Tibial nerve (tissue), 4 donors: ENCODE measurements at places on chromosomes 4 and X. TPM values are rescaled to one million over a fixed set of nuclear protein-coding genes. Genes with fewer than 3 reads are reported as not detected.
A peak's percentile ranks its signal among the peaks of the same experiment; 100 is the strongest.

- no peak for DNase-seq
Observed at GRCh38 chr4:134540588-134540987, 339.0 kb upstream of the PABPC4L start.

GRCh38 chrX:42577936-42578470, 200.0 kb downstream of the PPP1R2C start:
- DNase-seq, result no peak

NDNF gene
- total RNA-seq, result 10.6 TPM

HSFX4 gene
- not detected for total RNA-seq

CNKSR2 gene
- total RNA-seq, result 29.1 TPM

DNA sequence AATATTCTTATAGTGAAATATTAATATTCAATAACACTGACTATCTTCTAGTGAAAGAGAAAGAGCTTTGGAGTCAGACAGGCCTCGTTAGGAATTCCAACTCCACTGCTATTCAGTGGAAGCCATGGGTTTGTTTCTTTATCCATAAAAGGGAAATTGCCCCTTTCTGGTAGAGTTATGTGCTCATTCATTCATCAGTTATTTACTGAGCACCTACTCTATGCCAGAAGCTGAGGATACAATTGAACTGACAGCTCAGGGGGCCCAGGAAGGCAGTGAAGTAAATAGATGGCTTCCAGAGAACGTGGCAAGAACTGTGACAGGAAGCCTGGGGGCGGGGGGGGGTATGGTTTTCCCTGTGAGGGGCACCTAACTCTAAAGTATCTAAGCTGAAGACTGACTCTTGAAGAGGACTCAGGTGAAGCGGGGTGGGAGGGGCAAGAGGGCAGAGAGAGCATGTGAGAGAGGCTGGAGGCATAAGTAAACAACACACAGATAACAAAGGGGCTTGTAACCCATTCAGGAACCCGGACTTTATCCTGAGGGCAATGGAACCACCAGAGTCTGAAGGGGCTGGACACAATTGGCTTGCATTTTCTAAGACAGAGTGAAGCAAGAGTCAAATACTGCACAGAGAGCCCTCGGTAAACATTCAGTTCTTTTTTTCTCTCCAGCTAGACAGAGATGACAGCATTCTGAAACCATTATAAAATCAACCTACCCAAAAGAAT, 20.3 kb downstream of the ANXA5 start:
- DNase-seq, result no peak

DNA sequence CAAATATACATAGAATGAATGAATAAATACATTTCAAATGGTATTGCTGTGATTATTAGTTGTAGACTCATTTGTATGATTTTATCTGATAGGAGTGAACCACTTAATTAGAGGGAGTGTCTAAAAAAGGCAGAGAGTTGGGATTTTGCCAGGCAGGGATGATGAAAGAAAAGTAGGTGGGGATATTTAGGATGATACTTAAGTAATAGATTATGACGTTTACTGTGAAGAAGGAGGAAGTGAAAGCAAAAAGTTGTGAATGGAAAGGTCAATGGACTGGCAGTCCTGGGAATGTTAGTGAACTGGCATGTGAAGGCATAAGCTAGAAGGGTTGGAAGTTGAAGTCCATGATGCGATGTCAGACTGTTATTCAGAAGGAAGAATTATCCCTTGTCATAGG, 917.1 kb downstream of the RAPGEF2 start:
- no peak for DNase-seq

EDNRA gene
- 25.5 TPM for total RNA-seq

DNA sequence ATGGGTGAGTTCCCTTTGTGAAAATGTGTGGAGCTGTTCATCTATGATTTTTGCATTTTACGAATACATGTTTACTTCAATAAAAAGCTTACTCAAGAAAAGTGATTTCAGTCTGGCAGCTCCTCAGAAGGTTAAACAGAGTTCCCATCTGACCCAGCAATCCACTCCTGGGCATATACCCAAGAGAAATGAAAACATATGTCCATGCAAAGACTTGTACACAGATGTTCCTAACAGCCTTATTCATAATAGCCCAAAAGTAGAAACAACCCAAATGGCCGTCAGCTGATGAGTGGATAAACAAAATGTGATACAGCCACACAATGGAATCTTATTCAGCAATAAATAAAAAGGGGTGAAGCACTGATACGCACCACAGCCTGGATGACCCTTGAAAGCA, 20.8 kb downstream of the CLCN4 start:
- no peak for DNase-seq

DNA sequence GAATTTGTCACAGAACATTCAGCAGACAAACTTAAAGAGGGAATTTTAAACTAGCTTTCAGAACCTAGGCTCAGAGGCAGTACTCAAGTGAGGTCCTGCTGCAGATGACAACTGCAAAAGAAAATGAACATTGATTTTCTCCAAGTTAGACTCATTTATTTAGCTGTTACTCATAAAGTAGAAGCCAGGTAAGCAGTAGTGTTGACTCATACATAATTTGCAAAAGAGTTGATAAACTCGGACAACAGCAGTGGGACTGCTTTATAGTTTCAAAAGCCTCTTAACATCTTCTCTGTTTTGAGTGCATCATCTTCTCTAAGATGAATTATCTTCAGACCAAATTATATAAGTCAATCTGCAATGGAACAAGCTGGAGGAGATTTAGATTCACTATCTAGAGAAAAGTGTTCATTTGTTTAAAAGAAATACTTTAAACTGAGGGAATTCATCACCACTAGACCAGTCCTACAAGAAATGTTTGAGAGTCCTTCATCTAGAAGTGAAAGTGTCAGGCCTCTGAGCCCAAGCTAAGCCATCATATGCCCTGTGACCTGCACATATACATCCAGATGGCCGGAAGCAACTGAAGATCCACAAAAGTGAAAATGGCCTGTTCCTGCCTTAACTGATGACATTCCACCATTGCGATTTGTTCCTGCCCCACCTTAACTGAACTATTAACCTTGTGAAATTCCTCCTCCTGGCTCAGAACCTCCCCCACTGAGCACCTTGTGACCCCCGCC, 49.5 kb downstream of the COQ2 start:
- no peak for DNase-seq

TBC1D9 gene
- total RNA-seq, result 19.0 TPM

DNA sequence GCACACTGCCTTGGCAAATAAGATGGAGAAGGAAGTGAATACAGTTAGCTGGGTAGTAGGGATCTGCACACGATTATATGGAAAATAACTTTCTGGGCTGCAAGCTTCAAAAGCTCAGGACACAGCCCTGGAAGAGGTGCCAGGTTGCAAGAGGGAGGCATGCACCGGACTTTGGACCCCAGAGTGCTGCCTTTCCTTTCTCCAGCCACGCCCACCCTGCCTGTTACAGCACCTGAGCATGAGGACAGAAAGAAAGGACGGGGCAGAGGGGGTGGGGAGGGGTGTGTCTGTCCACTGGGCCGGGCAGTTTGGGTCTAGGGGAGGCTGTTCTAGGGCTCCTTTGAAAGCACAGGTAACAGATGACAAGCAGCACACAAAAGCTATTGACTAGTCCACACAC, 152.8 kb downstream of the ENPP6 start:
- no peak for DNase-seq

DNA sequence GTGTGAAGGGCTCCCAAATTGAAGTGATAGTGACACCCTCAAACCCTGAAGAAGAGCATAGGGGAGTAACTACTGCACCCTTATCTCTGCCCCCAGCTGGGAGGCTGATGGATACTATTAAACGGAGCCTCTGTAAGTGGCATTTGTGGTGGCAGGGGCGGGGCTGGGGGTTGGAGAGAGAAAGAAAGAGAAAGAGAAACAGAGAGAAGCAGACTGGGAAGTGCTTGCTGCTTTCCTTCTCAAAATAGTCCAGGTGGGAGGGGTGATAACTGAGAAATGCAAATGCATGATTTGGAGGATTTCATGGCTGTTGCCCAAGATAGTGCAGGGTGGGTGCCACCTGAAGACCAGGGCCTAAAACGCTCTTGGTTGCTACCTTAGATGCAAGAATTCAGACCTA, 253.5 kb upstream of the GATB start:
- DNase-seq, result no peak

DNA sequence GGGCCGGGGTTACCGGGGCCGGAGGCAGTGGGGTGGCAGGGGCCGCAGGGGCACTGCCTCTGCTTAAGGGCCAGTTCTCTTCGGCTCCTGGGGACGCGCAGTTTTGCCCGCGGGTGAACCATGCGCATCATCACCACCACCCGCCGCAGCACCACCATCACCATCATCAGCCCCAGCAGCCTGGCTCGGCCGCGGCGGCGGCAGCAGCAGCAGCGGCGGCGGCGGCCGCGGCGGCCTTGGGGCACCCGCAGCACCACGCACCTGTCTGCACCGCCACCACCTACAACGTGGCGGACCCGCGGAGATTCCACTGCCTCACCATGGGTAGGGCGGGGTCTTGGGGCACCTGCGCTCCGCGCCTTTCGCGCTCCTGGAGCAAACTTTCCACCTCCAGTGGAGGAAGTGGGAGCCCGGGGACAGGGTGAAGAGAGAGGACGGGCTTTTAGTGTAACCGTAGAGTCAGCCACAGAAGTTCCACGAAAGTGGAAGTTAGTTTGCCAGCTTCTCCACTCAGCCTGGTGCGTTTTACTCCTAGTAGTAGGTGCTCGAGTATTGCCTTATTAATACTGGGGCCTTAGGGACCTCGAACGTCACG, 729 bp downstream of the GSX2 start:
- DNase-seq, result no peak

GRCh38 chr4:124905441-124905840, 192.9 kb upstream of the ANKRD50 start:
- no peak for DNase-seq

- DNase-seq, result no peak
Observed at GRCh38 chrX:79153348-79153747, 8.9 kb downstream of the GPR174 start.

LRRC66 gene
- total RNA-seq, result 2.4 TPM

GRCh38 chr4:145446184-145446583, 35.5 kb upstream of the SMAD1 start:
- DNase-seq, result no peak

MMGT1 gene
- 26.7 TPM for total RNA-seq

FGF5 gene
- total RNA-seq, result not detected

GRCh38 chr4:94571715-94572114, 120.0 kb downstream of the PDLIM5 start:
- no peak for DNase-seq

DNA sequence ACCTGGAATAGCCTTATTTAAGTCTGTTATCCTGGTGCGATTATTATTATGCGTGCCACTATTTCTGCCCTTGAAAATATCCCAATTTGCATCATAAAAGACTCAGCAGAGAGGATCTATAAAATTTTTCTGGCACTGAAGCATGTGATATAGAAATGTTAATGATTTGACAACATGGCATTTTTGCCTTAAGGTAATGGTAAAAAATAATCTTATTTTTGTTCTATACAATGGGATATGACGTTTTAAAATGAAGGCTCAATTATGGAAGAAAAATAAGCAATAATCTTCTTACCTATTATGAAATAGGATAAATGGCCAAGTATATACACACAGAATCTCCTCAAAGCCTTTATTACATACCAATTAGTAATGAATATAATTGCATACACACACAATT, 113.5 kb downstream of the PDGFC start:
- DNase-seq, result no peak

MAGEA4 gene
- total RNA-seq, result not detected

- no peak for DNase-seq
Observed at GRCh38 chrX:113274345-113274744, 433.7 kb upstream of the AMOT start.

DNA sequence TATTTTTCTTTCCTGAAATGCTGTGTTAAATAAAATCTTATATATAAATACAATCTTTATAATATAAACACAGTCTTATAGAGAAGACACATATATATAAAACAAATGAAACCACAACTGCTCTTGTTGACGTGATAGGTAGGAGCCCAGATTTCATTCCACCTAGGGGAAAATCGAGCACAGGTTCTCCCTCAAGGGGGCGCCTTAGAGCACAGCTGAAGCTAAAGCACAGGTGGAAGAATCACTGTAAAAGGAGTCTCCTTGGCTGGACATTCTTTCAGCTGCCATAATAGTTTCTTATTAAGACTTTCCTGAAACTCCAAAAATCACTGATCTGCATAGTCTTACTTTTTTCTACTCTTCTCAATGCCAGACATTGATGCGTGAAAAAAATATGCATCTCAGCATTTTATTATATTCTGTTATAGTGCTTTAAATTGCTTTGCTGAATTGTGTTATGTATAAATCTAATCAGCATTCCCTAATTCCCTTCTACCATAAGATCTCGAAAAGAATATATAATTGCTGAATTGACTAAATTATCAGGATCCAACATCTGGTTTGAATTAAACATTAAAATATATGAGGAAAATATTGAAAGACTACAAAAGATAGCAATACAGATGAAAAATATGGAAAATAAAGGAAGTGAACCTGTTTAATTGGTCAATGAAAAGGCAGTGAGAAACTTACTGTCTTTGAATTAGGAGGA, 25.5 kb upstream of the RXFP1 start:
- no peak for DNase-seq

- DNase-seq, result no peak
Observed at GRCh38 chr4:154590329-154591006, at the start of gene FGA. TSS of gene FGA (minus strand) at chr4:154590742. CDS start at chr4:154590687, 55 bp downstream.

- no peak for DNase-seq
Observed at GRCh38 chrX:348461-349117, 30.0 kb upstream of the GTPBP6 start.

- DNase-seq, result no peak
Observed at GRCh38 chrX:140297273-140297672, 207.6 kb downstream of the SOX3 start.

- no peak for DNase-seq
Observed at GRCh38 chr4:99468889-99469288, 33.7 kb upstream of the ADH7 start.

GC gene
- not detected for total RNA-seq

DIPK2B gene
- 25.3 TPM for total RNA-seq

- peak; percentile 80 for DNase-seq
Observed at GRCh38 chr4:1628892-1629698, 55.0 kb downstream of the FAM53A start.

GRCh38 chrX:39888730-39889129, 209.0 kb downstream of the BCOR start:
- DNase-seq, result no peak

DNA sequence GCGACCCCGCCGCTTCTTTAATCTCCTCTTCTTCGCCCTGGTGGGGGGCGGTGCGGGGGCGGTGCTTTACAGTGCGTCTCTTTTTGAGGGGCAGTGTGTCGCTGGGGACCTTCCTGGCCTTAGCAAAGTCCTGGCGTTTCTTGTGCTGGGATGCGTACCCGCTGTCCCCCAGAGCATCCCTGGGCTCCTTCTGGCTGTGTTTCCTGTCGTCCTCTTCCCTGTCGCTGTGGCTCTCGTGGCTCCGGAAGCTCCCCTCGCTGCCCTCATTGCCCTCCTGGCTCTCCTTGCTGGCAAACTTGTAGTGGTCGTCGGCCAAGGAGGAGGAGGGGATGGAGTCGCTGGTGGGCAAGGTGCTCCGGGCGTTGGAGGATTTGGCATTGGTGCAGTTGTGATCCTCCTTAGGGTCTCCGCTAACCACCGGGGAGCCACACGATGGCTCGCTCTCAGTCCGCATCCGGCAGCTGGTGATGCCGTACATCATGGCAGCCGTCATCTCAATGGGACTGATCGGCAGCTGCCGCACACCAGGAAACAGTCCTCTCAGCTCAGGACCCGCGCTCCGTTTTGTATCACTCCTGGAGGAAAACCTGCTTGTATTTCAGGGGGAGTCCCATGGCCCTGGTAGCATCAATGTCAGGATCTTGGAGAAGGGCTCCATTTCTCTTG, 30.4 kb upstream of the TMSB15A start:
- no peak for DNase-seq
